Cardiac fibroblast (primary cell): ENCODE measurements at places on chromosomes 7 and 10.

GRCh38 chr10:13788711-13789447, 202.1 kb downstream of the PRPF18 start:
- DNase-seq: peak; percentile 75

GRCh38 chr10:29387269-29387668, 98.4 kb downstream of the LYZL1 start:
- DNase-seq: no peak

GRCh38 chr7:105350906-105351305, 37.8 kb downstream of the SRPK2 start:
- no peak for DNase-seq

DNA sequence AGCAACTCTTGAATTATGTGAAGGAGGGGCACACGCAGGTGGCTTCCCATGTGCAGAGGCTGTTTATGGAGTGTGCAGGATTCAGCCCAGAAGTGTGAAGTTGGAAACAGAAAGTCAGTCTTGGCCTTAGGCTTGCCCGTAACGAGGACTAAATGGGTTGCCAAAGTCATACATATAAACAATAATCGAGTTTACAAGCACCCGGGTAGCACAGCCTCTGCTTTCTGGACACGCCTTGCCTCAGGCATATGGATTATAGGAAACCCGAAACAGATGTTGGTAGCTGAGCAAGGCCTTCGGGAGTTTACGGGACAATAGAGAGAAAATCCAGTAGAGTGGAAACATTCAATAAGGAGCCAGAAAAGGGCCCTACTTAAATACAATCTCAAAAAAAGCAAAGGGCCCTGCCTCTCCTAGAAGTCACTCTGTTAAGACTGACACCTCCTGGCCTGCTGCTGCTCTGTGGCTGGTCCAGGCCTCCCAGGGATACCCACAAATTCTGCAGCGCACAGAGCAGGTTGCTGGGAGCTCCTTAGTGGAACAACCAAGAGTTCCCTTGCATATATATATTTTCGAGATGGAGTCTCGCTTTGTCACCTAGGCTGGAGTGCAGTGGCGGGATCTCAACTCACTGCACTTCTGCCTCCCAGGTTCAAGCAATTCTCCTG, 48.5 kb downstream of the SMKR1 start:
- DNase-seq: no peak

GRCh38 chr10:8835453-8836167, 781.1 kb downstream of the GATA3 start:
- DNase-seq: no peak

GRCh38 chr10:61950449-61951143, 49.1 kb downstream of the ARID5B start:
- no peak for DNase-seq

DNA sequence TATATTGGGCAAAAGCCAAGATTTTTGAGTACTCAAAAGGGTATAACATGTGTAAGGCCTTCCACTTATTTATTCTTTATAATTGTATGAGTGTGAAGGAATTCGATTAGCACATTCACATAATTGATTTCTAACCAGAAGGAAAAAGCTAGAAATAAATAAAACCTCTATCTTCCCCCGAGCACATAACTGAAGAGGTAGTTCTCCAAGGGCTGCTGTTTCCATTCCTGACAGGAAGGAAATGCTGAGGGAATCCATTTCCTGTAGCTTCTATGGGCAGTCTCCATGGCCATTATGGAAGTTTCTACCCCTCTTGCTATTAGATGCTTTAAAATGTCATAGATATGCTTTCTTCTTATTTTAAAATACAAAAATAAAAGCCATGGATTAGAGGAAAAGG, 70.5 kb upstream of the ABCB5 start:
- DNase-seq: no peak

GRCh38 chr7:7565746-7566650, 686 bp upstream of the MIOS start:
- DNase-seq: no peak

DNA sequence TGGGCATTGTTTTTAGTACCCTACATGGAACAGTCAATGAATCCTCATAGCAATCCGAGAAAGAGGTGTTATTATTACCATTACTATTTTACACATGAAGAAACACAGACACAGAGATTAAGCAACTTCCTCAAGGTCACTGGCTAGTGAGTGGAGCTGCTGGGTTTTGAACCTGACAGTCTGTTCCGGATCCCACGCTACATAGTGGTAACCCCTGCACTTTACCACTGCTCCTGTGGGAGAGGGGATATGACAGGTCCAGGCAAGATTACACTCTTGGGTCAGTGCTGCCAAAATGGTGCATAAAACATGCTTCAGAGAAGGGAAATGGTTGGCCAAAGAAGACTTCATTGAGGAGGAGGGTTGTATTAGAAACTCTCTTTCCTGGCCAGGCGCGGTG, 185.7 kb downstream of the XPNPEP1 start:
- DNase-seq: no peak

- no peak for DNase-seq
Measured at GRCh38 chr7:29332042-29332811, 137.7 kb downstream of the CHN2 start.

GRCh38 chr10:60932756-60933155, 11.2 kb downstream of the RHOBTB1 start:
- no peak for DNase-seq

GRCh38 chr10:70478191-70479164, at the start of gene PALD1:
Gene PALD1, plus strand, starts transcription at chr10:70478767. Its CDS starts 47,185 bp downstream, at chr10:70525952.
- peak; percentile 36 for DNase-seq
